ENCODE measurements at places on chromosomes 5 and 9.

DNA sequence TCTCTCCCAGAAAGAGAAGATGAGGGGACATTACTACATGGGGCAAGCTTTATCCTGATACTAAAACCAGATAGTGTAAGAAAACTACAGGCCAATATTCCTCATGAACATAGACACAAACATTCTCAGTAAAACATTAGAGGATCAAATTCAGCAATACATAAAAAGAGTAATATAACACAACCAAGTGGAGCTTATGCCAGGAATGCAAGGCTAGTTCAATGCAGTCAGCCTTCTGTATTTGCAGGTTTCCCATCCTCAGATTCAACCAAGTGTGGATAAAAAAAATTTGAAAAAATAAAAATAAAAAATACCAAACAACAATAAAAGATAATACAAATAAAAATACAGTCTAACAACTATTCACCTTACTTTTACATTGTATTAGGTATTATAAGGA, 31.3 kb downstream of the CCDC69 start:
- DNase-seq = no peak

DNA sequence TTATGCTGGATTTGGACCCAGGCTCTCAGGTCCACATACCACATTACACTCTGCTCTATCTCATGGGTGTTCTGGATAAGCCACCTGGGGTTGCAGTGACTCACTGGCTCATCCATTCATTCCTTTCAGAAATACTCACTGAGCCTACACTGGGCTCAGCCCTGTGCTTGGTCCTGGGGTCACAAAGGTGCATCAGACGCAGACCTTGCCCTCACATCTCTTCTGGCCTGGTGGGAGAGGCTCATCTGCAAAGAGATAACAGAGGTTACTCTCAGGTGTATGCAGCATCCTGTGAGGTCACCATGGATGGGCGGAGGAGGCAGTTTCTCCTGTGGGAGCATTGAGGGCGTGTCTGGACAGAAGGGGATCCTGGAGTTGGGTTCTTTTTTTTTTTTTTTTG, 12.1 kb downstream of the CDHR2 start:
- no peak for DNase-seq

DNA sequence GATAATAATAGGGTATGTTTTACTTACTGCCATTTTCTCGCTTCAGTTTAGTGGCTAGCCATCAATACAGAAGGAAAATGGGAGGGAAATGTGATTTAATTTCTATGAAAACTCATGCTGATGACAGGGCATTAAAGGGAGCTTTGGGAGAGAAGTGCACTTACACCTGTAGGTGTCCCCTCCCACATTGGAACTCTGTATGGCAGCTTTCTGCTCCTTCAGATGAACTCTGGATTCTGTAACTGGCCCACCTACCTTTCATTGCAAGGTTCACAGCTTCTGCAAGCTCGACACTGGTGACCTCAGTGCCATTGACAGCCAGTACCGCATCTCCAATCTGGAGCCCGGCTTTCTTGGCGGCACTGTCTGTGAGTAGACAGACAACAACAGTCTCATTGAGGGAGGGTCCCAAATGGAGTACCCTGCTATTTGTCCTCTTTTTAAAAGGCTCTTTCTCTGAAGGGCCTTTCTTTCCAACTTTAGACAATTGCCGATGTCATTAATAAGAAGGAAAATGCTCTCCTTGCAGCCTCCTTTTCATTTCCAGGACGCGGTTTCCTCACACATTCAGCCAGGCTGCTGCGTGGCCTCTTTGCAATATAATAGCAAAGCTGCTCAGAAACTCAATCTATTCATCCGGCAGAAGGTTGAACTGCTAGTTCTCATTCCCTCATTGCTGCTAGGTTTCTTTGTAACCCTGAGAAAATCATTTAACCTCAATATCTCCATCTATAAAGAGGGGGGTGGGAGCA, 63.6 kb downstream of the NUDT12 start:
- DNase-seq = no peak

DNA sequence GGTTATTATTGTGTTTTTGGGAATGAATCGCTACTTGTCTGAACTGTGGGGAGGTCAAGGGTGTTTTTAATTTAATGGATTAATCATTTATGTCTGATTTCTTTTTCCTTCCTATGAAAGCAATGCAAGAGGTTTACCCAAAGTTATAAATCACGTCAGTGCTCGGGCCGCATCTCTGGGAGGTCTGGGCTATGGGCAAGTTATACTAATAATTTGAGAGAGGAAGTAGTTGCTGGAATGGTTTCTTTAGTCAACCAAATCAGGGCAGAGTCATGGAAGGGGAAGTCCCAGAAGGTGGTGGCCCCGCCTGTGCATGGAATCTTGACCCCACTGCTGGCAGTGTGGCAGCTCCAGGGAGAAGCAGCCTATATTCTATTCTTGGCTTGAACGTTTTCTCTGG, 180.2 kb downstream of the HSPA4 start:
- no peak for DNase-seq

GRCh38 chr5:32936329-32936728, 225.2 kb downstream of the NPR3 start:
- DNase-seq = no peak

DNA sequence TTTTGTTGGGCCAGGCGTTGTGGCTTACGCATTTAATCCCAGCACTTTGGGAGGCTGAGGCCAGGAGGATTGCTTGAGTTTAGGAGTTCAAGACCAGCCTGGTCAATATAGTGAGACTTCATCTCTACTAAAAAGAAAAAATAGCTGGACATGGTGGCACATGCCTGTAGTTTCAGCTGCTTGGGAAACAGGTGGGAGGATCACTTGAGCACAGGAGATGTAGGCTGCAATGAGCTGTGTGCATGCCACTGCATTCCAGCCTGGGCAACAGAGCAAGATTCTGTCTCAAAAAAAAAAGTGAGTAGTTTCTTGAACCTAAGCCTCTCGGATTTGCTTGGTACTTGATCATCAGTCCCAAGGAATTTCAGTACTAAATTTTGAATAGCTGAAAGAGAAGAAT, 26.9 kb downstream of the G3BP1 start:
- no peak for DNase-seq

DNA sequence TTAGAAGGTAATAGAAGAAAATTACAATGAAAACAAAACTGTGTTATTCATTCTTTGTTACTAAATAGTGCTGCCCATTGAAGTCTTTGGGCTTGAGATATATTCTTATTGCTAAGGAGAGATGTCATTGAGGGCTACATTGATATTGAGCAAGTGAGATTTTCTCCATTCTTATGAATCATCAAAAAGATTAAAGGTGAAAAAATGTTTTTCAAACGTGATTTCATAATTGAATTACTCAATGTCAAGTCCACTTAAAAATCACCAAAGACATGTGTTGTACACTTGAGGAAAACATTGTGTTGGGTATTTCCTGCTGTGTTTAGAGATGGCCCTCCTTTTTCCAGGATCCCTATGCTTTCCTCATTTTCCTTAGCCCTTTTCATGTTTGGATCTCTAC, 448.1 kb downstream of the NFIB start:
- DNase-seq = no peak

DNA sequence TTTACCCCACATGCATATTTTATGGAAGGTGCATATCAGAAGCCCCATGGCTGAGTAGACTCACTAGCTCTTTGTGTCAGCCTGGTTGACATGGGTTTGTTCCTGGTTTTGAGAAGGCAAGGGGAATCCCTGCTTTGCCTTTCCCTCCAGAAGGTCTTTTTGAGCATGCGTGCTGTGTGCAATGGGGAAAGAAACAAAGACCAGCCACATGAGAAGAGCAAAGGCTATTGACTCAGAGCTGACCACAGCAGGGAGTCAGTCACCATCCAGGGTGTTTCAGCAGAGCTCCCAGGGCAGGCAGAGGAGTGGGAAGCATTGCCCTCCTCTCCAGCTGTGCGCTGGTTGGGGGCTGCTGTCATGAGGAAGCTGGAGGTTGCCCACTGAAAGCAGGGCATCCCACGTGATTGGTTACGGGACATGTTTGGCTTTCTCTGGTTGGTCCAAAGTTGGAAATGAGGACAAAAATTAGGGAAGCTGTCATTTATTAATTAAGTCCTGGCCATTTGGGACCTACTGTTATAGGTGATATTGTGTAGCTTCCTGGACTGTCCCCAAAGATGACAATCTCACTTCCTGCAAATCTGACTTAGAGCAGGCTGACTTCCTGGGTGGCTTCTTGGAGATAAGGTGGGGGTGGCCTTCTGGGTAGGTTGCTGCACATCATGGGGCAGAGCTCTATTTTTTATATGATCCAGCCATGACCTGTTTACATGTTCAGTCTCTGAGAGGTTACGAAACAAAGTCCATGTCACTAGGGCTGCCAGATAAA, 48.9 kb upstream of the TDRD7 start:
- DNase-seq = no peak

GRCh38 chr5:116554764-116555163, 19.9 kb downstream of the SEMA6A start:
- no peak for DNase-seq

DNA sequence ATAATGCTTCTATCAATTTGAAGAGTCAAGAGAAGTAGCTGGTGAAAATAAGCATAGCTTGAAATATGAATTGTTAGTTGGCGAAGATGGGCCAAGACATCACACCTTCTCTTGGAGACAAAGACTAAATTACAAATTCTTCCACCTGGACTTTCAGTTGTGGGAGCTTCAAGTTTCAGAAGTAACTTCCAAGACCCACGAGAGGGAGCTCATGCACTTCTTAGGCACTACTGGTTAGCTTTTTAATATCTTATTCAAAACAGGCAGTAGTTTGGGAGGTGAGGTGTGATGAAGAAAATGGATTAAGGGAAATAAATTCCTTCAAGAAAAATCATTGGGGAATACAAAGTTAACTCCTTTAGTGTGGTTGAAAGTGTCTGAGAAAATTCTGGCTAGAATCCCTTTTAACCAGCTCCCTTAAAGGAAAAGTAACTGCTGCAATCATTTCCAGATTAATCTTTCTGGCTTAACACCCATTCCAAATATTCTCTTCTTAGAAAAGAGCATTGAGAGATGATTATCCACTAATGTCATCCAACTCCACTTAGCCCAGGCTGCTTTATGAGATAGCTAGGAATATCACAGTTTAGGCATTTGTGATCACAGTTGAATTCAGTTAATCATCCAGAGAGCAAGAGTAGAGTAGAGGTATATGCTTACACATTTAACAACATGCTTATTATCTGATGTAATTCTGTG, 139.5 kb upstream of the DMRTA1 start:
- no peak for DNase-seq

GRCh38 chr5:84191281-84191680, 193.4 kb downstream of the EDIL3 start:
- DNase-seq = no peak

- DNase-seq = no peak
These were observed 54.6 kb downstream of the SUSD1 start for GRCh38 chr9:112120439-112120925.

DNA sequence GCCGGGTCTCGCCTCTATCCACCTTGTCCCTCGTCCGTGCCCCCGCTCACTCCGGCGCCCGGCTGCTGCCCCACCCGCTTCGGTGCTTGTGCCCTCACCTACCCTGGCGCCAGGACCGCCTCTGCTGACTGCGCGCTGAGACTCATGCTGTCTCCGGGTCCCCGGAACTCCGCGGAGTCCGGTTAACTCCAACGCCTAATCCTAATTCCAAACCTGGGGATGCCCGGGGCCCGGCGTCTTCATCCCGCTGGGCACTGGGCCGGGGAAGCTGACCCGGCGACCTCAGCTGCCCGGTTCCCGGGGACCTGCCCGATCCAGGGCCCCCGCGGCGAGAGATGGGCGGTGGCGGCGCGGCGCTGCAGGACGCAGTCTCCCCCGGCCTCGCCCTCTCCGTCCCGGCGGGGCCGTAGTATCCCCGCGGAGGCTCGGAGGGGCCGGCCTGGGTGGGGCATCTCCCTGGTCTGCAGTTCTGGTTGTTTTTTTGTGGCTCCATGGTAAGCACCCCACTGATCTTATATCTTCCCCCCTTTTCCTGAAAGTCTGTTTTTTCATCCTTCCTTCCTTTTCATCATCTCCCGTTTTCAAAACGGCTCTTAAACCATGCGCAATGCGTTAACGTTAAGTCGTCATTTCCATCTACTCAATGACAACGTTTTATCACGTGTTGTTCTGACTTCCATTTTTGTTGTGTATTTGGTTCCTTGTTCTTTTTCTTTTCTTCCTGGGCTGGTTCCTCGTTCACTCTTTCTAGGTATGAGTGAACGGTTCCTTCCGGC, 41.1 kb upstream of the PLEKHG4B start:
- no peak for DNase-seq

- DNase-seq = no peak
These were observed 189.4 kb downstream of the NXNL2 start for GRCh38 chr9:88724331-88724730.

GRCh38 chr5:155676967-155677366, 650.0 kb upstream of the SGCD start:
- no peak for DNase-seq

Data from activated T-cell treated with anti-CD3 and anti-CD28 coated beads, Interleukin-2, amount 50 U/mL, for 1 hour (primary cell).